ENCODE measurements at places on chromosomes 13 and 19.

GRCh38 chr19:29617366-29618266, 11.5 kb downstream of the POP4 start:
- no peak for DNase-seq

DNA sequence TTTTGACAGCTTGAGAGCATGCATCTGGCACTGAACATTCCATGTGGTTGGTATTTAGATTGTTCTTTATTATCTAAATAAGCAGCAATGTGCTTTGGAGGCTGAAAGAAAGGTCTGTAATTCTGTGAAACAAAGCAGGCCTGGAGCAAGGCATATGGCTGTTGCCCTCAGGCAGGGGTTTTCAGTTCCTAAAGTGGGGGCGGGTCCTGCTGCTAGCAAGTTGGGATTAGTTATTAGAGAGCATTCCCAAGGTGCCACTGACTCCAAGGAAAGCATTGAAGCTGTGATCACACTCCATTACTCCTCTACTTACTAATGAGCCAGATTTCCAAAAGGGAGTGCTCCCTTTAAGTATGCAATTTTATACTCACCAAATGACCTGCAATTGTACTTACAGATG, 432.2 kb downstream of the OLFM4 start:
- no peak for DNase-seq

DNA sequence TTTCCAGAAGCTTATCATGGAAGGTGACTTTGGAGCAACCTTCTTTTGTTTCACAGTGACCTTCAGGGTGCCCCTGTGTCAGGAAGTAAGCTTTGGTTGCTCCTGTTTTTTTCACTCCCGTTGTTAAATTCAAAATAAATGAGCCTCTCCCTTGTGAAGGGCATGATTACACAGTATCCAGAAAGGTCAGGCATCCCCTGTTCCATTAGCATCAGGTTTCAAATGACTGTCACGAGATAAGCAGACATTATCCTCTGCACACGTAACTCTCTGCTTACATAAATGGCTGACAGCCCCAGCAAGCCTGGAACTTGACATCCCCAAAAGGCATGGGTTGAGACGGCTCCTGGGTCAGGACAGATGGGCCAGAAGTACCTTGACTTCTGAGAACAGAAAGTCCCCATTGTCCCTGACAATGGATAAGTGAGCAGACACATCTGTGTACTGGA, 52.0 kb downstream of the RAB20 start:
- no peak for DNase-seq

DNA sequence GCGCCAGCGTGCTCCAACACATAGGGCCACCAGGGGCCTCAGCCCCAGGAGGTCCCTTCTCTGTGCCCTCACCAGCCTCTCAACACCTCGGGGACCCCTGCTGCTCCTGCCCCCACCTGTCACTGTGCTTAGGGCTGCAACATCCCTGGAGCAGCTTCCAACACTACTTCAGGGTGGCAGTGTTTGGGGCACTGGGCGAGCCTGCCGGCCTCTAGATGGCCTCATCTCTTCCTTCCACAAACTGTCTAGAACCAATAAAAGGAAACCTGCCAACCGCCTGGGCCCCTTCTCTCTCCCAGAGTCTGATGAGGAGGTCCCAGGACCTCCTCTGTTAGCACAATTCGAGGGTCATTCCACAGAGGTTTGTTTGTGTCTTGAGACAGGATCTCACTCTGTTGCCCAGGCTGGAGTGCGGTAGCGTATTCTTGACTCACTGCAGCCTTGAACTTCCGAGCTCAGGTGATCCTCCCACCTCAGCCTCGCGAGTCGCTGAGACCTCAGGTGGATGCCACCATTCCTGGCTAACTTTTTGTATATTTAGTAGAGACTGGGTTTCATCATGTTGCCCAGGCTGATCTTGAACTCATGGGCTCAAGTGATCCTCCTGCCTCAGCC, 10.1 kb upstream of the SHD start:
- DNase-seq: no peak

DNA sequence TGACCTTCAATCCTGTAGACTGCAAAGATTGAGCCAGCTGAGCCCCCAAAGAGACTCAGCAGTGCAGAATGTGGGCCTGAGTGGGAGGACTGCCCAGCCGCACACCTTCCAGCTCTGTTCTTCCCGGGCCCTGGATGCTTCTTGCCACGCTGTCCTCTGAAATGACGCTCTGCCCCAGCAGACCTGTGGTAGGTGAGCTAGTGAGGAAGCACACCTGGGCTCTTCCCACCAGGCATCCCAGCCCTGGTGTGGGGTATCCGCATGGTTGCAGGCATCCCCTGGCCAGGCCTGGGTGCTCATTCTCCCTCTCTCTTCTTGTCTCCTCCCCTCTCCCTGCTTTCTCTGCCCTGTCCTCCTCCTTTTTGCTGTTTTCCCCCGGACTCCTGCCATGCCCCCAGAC, 9.8 kb upstream of the MZF1 start:
- no peak for DNase-seq

DNA sequence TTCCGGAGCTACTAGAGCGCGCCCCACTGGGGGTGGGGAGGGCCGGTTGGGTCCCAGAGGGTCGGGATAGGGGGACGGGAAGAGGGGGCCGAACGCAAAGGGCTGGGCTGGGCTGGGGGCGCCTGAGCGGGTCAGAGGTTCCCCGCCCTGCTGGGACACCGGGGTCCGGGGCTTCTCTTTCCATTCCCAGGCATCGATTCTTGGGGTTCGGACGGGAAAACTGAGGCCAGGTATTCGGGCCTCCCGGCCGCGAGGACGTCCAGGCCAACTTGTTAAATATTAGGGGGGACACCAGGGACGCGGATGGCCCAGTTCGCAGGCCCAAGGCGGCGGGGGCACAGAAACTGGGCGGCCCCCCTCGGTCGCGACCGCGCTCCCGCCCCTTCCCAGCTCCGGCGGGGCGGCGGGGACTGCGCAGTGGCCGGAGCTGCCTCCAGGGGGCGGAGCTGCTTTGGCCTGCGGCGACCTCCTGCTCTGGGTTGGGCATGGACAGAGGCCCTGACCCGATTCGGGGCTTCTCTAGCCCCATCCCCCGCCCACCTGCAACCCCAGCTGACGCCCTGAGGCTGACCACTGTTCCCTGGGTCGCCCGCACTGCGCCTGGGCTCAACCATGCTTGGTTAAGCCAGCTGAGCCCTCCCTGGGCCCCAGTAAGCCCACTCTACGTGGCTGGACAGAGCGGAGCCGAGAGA, 1.2 kb upstream of the KLF16 start:
- no peak for DNase-seq

- no peak for DNase-seq
Observed at GRCh38 chr19:24032651-24033050, 54.3 kb upstream of the ZNF254 start.

DNA sequence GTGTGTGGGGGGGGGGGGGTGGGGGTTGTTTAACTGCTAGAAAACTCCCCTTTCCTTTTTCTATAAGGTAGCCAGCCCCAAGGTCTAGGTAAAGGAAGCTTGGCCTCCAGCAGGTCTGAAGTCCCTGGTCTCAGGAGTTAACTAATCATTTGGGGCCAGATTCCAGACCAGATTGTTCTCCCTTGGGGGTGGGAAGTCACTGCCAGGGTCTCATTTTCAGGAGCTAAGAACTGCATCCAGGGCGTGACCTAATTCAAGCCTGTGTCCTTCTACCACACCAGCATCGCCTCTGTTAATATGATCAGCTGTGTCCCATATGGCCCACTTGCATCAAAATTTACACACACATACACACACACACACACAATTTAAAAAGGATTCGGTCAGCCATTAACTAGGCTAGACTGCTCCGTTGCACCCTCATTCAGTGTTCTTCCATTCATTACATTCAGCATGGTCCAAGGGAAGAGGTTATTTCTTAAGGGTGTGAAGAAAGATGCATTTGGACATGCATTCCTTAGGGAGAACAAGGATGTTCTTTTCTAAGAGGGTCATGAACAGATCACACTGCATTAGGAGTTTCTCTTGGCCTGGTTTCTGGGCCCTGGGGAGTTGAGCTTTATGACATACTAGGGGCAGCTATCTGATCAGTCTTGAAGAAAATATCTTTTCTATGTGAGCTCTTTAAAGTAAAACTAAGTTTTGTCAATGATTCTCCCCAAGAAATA, 91.0 kb downstream of the FGF14 start:
- DNase-seq: no peak

DNA sequence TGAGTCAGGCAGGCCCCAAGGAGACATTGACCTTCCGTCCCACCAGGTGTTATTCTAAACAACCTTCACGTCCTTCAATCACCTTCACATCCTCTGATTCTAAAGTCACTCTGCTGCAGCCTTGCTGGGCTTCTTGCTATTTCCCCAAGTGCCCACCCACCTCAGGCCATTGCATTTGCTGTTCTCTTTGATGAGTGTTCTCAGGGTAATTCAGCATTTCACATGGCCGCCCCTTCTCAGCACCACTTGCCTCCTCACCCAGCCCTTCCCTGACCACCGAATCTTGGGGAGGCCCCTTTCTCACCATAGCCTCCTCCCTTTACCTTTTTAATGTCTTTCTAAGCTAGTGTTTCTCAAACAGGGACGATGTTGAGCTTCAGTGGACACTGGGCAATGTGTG, 4.6 kb downstream of the ZNF805 start:
- DNase-seq: no peak

GRCh38 chr19:1495799-1496713, 5.1 kb downstream of the REEP6 start:
- no peak for DNase-seq

GRCh38 chr13:98199480-98199879, 22.4 kb upstream of the RNF113B start:
- no peak for DNase-seq

DNA sequence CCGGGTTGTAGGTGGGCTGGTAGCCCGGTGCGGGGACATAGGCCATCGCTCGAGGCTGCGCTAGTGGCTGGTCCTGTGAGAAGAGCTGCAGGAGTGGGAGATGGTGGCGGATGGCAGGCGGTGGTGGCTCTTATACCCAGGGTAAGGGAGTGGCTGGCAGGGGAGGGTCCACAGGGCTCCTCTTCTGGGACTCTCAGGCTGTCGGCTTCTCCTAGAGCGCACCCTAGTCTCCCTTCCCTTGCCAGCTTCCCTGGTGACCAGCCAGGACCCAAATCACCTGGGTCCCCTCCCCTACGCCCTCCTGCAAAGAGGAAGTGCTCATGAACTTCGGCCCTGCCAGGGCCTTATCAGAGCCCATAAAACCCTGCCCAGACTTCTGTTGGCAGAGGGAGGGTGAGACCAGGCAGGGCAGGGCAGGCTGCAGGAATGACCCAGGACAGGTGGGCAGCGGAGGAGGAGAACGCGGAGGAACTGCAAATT, at the start of gene LGALS4:
TSS of gene LGALS4 (minus strand) at position 105 of the 480 bp plus-strand sequence. CDS start at position 46, 59 bp downstream.
- DNase-seq: no peak

DNA sequence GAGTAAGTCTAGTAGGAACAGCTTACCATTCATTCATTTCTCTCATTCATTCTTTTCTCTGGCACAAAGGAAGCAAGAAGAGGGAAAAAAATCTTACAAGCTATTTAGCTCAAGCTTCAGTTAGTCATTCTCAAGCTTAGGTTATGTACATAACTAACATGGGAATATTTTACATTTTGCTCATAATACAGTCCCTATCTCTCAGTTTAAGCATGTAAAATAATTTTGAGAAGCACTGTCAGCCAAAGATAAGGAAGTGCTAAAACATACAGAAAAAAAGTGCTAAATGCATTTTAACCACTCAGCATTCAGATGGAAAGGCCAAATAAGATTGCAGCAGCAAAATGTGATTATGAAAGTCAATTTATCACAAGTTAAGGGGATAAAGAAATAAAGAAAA, 7.9 kb downstream of the RBM26 start:
- DNase-seq: no peak

DNA sequence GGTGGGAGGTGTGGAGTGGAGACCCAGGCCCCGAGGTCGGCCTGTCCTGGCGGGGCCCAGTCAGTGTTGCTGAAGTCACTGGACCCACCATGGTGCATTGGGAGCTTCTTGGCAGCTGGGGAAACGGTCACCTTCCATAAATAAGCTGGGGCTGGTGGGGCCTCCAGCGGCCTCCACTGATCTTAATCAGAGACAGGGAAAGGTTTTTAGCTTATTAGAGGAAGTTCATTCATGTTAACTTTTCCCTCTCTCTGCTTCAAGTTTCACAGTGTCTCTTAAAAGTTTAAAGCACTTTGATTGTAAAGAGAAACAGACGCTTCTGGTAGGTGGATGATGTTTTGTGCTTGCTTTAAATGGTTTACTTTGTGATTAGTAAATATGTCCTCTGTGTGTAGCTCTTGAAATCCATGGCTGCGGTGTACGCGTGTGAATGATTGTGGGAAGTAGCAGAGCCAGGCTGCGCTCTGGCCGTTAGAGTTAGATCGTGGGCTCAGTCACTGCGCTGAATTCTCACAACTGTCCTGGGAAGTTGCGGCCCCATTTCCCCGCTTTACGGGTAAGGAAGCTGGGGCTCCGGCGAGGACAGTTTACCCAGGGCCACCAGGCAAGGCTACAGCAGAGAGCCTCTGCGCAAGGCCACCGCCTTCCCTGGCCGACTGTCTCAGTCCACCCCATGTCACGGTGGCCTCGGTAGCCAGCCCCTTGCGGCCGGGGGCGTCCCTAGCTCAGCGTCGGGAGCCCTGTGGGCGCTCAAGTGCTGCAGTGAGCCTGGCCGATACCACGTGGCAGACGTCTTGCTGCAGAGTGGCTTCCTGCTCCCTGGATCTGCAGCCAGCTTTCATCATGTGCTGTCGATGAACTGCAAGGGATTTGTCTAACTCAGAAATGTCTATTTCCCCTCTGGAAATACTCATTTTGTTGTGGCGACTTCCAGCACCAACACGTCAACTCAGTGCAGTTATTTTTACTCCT, 16.5 kb upstream of the NDUFS7 start:
- no peak for DNase-seq

DNA sequence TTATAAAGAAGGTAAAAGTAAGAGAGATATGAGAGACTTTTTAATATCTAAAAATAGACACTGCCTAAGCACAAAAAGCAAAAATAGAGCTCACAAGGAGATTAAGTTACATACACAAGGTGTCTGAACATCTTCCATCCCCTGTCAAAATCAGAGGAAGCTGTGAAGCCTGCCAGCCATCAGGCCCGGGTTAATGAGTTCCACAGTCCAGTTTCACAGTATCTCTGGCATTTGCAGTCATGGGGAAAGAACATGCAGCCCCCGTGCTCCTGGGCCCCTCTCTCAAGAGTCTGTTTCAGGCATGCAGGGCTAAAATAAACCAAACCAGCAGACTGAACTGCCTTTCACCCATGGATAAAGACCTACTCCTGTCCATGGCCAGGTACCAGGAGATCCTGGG, 79.2 kb downstream of the TBC1D4 start:
- no peak for DNase-seq

DNA sequence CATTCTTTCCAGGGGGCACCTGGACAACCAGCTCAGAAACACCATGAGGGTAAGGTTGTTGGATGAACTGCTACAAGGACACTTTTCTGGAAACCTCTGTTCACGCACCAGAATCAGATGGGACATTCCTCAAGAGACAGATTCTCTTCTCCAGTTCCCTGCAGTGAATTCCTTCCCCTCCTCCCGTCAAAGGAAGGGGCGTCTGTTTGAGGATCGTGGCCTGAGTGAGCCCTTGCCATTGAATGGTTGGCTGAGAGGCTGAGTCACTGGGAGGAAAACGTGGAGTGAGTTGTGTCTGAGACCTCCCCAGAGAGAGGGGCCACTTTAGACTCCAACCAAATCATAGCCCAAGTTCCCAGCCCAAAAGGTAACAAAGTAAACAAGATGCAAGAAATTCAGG, 79.4 kb upstream of the ZNF507 start:
- no peak for DNase-seq

- peak; percentile 15 for DNase-seq
Observed at GRCh38 chr19:10760273-10760944, 42.5 kb downstream of the DNM2 start.
